Stimulated activated CD8-positive, alpha-beta memory T cell treated with anti-CD3 and anti-CD28 coated beads, Interleukin-15, amount 100 ng/mL, for 48 hours (primary cell): ENCODE measurements at places on chromosomes 3 and 15.

GRCh38 chr3:111801693-111802092 lies 57.4 kb upstream of the PHLDB2 start:
- DNase-seq = no peak

- no peak for DNase-seq
Measured at GRCh38 chr3:176920766-176921160, 276.5 kb downstream of the TBL1XR1 start.

DNA sequence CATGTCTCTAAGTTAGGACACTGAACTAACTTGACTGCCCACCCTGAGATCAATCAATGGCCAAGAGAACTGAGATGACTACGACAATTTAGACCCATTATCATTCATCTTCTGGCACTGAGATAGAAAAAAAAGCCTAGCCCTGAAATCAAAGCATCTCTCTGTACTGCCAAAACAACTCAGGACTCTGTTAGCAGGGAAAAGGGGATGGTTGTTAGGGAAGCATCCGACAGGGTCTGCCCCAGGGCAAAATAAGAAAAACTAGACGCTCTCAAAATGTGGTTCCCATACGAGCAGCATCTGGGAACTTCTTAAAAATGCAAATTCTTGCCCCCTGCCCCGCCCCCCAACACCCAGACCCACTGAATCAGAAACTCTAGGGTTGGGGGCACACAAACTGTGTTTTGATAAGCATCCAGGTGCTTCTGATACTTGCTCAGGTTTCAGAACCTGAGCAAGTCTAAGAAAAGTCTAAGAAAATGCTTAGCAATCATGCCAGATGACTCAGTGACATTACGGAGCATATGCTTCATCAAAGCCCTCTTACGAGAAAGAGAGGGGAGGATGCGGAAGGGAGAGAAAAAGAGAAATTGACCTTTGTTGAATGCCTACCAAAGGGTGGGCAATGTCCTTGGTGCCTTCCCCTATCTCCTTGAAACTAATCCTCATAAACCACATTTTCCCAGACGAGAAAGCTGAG lies 172.8 kb upstream of the HES1 start:
- DNase-seq = no peak

DNA sequence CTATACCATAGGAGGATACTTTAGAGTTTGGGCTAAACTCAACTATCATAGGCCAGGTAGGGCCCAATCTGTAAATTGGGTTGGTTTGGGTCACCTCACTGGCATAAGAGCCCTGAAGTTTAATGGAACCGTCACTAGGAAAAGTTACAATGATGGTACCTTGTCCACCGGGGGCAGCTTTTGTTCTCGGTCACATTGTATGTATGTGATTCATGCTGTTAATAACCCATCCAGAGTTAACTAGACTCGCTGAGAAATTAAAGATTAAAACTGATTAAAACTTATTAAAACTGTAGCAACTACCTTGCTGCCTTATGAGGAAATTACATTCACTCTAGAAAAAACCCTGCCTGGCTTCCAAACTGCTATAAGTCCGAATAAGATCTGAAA lies 145.0 kb upstream of the TMCO5A start:
- DNase-seq = no peak

DNA sequence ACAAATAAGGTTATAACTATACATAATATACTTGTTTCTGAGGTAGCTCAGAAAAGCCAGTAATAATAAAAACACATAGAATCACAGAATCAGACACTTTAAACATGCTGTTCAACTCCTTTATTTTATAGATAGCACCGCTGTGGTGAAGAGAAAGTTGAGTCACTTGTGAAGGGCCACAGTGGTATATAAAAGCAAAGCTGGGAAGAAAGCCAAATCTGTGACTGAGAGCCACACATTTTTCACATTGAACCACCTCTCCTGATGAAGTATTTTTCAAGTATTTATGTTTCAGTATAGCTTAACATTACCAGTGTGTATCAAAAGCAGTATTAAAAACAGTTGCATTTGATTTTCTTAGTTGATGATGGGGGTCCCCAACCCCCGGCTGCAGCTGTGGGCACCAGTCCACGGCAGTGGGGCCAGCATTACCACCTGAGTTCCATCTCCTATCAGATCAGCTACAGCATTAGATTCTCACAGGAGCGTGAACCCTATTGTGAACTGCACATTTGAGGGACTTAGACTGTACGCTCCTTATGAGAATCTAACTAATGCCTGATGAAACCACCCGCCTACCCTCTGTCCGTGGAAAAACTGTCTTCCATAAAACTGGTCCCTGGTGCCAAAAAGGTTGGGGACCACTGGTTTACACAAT lies 46.2 kb downstream of the TBL1XR1 start:
- no peak for DNase-seq

GRCh38 chr3:64184621-64185020 lies 40.6 kb downstream of the PRICKLE2 start:
- DNase-seq = no peak

DNA sequence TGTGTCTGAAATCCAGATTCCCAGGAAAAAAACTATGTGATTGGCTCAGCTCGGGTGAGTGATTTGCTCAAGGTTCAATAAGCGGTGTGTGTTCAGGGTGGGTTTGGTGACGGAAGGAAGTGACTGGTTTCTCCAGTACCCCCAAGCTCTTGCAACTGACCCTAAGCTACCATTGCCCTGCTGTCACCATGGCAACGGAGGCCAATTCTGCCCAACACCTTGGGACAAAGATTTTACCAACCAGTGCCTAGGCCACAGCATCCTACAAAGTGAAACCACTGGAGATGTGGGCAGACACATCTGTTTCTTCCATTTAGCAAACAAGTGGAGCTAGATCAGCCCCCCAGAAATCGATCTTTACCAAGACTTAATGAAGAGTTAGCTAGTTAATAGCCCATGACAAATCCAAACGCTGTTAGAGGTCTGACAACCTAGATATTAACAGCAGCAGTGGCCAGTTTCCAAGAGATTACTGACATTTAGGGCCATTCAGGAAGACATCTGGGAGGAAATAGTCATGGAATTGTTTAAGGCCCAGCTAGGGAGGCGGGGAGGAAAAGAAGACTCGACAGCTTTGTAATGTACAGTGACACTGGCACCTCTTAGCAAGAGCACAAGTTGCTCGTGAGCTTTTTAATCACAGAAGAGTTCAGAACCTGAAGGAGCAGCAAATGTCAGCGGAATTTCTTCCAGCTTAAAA lies 195.9 kb downstream of the SLCO3A1 start:
- no peak for DNase-seq

GRCh38 chr3:98777801-98778220 lies 14.7 kb downstream of the ST3GAL6 start:
- DNase-seq = no peak

DNA sequence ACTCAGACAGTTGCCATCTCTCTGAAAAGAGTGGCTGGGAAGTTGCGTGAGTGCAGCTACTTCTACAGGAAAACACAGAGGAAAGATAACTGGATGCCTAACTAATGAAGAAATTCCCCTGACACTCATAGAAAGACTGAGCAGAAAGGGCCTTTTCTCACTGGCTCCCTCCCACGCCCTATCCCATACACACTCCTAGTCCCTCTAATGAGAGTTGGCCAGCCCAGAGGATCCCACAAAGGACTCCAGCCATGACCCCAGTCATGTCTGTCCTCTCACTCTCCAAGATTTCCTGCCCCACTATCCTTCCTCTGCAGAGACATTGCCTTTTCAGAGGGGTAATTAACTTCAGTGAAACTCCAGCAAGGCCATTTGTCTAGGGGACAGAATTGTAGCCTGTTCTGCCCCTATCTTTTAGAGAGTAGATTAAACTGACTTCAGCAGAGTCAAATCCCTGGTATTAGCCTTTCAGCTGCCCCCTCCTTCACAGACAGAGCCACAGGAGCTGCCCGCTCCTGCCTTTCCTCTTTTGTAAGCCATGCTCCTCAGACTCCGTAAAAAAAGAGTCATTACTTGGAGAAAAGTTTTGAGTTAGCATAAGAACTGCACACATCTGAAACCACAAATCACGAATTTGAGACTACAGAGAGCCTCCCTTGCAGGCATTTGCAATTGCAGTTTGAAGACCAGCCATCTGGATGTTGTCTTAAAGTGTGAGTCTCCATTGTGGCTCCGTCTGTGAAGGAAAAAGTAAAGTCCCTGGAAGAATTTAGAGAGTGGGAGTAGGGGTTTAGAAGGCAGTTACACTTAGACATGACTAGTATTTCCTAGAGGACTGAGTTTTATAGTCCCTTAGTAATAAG lies 129.1 kb upstream of the SEMA6D start:
- DNase-seq = no peak

DNA sequence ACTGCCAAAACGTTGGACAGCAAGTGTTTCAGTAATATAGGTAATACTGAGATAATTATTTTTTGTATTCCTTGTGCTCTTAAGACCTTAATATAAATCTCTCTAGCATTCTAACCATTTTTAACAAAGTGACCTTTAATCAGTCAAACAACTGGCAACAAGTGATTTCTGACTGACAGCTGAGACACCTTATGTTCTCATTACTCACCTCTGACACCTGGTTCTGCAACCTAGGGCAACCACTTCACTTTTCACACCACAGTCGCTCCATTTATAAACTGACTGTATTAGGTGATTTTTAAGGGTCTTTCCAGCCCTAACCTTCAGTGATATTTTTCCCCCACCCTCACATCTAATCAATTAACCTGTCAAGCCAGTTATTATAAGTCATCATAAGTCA lies 60.4 kb upstream of the C15orf61 start:
- no peak for DNase-seq

GRCh38 chr3:9901967-9902366 lies 681 bp upstream of the IL17RE start:
- no peak for DNase-seq

GRCh38 chr3:178822722-178823121 lies 248.9 kb downstream of the ZMAT3 start:
- DNase-seq = no peak

GRCh38 chr3:18177271-18177670 lies 247.9 kb downstream of the SATB1 start:
- no peak for DNase-seq

DNA sequence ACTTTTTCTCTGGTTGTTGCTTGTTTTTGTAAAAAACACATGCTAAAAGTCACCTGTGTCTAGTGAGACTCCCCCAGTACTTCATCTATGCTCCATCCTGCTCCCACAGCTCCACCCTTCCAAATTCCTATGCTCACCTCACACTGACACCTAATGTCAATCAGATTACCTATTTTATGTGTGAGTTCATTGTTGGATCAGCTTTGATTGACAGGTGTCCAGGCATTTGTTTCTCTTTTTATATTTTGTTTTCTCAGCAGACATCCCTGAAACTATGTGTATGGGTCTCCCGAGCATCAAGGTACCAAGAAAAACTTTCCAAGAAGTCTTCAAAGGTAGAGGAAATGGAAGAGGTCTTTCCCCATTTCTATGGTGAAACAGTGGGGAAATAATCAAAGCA lies 13.4 kb downstream of the RFTN1 start:
- DNase-seq = no peak

DNA sequence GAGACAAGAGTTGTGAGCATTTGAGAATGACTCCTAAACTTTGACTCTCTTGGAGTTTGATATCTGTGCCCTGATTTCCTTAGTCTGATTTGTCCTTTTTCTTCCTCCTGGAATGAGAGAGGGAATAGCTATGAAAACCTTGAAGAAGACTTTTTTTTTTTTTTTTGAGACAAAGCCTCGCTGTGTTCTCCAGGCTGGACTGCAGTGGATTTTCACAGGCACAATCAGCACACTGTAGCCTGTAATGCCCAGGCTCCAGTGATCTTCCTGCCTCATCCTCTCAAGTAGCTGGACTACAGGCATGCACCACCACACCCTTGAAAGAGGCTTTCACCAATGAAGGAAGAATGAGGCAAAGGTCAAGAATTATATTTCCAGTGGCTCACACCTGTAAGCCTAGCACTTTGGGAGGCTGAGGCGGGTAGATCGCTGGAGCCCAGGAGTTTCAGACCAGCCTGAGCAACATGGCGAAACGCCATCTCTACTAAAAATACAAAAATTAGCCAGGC lies 10.3 kb upstream of the ARGFX start:
- DNase-seq = no peak

GRCh38 chr3:183583331-183584245 lies 28.1 kb upstream of the KLHL6 start:
- no peak for DNase-seq

- DNase-seq = no peak
Measured at GRCh38 chr3:113070681-113071113, 79.9 kb downstream of the GTPBP8 start.

- DNase-seq = peak; percentile 31
Measured at GRCh38 chr3:156674911-156675829, 780 bp downstream of the TIPARP start.

- no peak for DNase-seq
Measured at GRCh38 chr3:186824430-186825139, 17.9 kb upstream of the ADIPOQ start.

- no peak for DNase-seq
Measured at GRCh38 chr3:76065964-76066363, 280.6 kb upstream of the ZNF717 start.
